Activated CD4-positive, CD25-positive, alpha-beta regulatory T cell (primary cell): ENCODE measurements at places on chromosomes 2 and 18.

GRCh38 chr2:84755096-84755495 is 125.8 kb downstream of the TRABD2A start:
- no peak for DNase-seq

GRCh38 chr2:149442346-149442745 is 112.0 kb downstream of the LYPD6 start:
- DNase-seq = no peak

DNA sequence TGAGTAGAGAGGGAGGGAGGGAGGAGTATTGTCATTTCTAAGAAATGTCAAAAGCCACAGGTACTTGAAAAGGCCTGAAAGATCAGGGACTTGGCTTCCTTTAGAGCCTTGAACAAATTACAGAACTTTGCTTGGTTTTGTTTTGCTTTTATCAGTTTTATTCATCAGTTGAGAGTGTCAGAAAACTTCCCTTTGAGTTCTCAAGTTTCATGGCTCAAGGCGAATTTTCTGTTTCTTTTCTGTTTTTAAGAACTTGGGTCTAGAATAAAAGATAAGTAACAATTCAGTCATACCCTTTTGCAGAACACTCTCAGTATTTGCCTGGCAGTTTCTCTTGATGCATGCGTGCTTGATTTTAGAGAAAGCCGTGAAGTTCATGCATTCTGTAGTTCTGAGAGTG is 531.9 kb downstream of the PARD3B start:
- no peak for DNase-seq

DNA sequence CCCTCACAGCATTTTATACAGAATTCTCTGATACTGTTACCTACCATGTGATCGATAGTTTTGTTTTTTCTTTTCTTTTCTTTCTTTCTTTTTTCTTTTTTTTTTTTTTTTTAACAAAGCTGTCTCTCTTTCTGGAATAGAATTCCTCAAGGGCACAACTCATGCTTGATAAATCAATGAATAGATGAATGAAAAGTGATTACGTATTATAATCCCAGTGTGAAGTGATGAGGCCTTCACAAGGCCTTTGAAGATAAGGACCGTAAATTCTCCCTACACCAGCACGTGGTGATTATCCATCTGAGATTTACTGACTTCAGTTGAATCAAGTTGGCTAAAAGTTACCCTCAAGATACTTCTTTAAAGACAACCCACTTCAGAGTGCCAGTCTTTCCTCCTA is 46.6 kb upstream of the RMDN2 start:
- DNase-seq = no peak

- no peak for DNase-seq
Measured at GRCh38 chr2:40511661-40512213, 59.8 kb upstream of the SLC8A1 start.

DNA sequence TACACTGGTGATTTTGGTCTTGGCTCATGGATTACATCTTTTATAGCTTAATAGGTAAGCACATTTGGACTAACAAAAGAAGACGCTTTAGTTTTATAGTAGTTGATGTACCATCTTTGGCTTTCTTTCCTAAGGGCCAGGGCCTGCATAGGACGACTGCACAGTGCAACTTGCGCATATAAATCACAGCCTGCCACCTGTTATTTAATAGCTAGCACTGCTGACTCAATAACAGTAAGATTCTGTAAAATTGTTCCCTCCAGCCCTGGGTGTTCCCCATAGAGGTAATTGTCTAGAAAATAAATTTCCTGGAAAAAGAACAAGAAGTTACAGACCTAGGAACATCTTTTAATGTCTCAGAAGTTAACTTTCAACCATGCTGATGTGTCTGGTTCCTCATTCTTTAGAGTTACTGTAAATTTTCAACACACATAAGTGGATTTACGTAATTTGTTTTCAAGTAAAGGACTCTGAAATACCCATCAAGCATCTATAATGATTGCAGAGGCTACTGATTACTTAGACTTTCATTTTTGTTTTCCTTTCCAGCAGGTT is 594.2 kb upstream of the NXPH2 start:
- DNase-seq = no peak

GRCh38 chr2:191212119-191212518 is 33.1 kb upstream of the MYO1B start:
- DNase-seq = no peak

- no peak for DNase-seq
Measured at GRCh38 chr2:70716131-70716743, 51.8 kb downstream of the ADD2 start.

- no peak for DNase-seq
Measured at GRCh38 chr2:79723830-79724229, 211.0 kb downstream of the CTNNA2 start.

DNA sequence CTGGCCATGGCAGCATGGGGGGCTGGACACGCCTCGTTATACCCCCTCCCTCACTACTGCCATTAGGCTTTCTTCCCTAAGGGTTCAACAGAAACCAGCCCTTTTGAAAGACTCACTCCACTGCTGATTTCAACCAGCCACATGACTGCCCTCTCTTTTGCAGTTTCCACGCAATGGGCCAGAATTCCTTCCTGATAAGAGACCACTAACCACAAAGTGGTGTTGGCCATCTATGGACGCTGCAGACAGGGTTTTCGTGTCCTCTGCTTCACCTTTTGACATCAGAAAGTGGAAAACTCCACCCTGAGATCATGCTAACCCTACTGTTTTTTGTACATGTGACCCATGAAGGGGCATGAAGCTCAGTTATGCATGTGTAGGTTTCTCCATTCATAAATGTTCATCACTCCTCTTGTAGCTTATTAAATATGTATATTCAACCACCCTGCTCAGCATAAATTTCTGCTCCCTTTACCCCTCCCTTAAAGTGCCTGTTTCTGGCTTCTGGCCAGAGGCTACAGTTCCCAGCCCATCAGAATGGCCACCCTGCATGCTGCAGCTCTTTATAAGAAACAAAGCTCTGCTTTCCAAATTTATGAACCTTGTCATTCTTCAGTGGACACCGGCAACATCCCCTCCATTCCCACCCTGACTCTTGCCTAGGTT is 106.6 kb upstream of the MSH6 start:
- no peak for DNase-seq

DNA sequence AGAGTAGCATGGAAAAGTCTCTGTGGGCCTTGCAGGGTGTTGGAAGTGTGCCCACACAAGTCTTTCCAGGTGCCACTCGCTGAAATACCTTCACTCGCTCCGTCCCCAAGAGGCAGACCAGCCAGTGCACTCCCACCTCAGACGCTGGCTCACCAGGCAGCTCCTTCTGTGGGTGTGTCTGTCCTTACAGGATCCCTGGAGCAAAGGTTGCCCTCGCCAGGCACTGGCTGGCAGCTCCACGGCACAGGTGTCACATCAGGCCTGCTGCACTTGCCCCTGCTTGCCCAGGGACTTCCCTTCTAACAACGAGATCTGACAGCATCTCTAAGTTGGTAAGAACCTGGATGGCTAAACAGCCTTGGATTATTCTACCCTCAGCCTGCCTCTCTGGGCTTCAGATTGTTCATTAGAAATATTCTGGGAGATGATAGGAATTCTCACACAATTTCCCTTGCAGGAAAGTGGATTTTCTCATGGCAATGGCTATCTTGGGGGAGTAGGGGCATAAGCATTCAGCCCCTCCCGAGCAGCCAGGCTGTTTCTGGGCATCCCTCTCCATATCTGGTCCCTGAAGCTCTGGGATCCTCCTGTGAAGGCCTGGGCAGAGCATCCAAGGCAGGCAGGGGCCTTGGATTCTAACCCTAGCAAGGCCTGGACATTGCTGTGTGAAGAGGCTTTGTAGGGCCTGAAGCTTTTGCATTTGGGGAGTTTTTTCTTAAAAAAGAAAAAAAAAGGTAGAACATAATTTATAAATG is 262.1 kb downstream of the MYCN start:
- DNase-seq = no peak

DNA sequence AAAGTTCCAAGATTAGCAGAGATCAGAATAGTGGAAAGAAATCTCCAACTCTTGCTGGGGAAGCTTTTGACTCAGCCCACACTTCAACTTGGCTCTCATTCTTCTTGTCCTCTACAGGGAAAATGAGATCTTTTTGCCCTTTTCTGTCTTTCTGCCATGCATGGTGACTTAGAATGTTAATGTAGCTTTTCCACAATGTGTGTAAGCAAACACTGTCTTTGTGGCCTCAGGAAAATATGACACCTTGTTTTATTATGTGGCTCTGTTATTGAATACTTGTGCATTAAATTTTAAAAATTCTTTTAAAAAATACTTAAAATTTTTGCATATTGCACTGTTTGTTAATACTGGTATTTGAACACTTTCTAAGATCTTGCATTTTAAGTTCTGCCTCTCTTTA is 65.4 kb upstream of the WDR75 start:
- DNase-seq = no peak

DNA sequence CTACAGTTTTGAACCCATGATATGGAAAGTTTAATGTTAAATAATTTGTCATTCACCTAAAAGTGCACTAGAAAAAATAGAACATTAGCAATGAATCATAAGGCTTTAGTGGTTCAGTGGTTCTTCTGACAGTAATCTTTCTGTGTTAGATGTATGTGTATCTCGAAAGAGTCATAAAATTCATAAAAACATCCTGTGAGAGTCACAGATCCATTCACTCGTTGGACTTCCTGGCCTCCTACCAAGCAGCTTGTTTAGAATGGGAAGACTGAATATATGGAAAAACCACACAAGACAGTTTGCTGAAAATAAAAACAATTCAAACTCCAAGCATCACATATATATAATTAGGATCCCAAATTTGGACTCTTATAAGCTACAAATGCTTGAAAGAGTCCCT is 34.8 kb downstream of the ADNP2 start:
- DNase-seq = no peak

DNA sequence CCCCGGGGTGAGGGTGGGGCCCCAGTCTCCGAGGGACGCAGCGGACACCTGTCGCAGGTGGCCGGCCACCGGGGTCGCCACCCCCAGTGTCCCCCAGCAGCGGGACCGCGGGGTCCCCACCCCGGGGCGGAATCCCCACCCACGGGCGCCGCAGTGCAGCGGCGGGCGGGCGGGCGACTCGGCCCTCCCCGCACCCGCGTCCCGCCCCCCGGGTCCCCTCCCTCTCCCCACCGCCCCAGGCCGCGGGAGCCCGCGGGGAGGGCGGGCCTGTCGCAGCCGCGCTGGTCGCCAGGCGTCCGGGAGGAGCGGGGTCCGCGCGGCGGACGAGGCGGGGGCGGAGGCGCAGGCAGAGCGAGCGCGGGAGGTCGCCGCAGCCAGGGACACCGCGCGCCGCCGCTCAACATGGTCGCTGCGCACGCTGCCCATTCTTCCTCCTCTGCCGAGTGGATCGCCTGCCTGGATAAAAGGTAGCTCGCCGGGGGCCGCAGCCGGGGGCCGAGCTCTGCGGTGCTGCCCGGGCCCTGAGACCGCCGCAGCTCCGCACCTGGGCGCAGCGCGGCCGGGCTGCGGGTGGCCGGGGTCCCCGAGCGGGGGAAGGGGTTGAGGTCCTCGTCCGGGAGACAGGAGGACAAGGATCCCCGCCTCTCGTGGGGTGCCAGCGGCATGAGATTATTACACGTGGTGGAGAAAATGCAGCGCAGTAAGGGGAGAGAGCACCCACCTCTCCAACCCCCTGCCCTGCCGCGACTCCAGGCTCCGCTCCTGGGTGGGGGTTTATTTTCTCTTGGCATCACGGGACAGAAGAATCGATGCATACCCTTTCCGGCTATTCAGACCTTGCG is at the start of gene RAPGEF4:
Gene RAPGEF4 (plus strand): TSS at position 264 of the 842 bp plus-strand sequence. CDS start 139 bp downstream, at position 403.
- DNase-seq = no peak

- no peak for DNase-seq
Measured at GRCh38 chr2:191143791-191144190, 7.0 kb downstream of the STAT4 start.

GRCh38 chr2:21787941-21788340 is 664.2 kb downstream of the TDRD15 start:
- no peak for DNase-seq

- DNase-seq = no peak
Measured at GRCh38 chr2:233387225-233387624, 32.9 kb downstream of the DGKD start.

DNA sequence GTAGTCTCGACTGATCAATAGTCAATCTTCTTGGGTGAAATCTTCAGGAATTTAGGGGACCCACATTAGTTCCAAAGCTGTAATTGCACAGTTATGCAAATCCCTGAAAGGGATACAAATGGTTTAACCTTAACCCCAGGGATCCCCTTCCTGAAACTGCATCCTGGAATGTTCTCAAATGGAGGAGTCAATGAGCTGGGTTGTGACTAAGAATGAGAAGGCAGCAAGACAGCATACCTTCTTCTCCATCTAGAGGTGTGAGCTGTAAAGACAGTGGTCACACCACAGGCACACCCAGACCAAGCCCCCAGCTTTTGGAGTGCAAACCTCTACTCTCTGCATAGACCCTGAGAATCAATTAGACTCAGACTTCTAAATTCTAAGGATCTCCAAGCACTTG is 164.7 kb upstream of the MEIS1 start:
- no peak for DNase-seq

GRCh38 chr2:218137514-218137913 is 11.7 kb downstream of the CXCR2 start:
- DNase-seq = no peak

GRCh38 chr2:181958726-181959125 is 26.9 kb upstream of the PPP1R1C start:
- DNase-seq = no peak

- DNase-seq = no peak
Measured at GRCh38 chr18:74532511-74533025, 1.7 kb upstream of the CNDP1 start.

DNA sequence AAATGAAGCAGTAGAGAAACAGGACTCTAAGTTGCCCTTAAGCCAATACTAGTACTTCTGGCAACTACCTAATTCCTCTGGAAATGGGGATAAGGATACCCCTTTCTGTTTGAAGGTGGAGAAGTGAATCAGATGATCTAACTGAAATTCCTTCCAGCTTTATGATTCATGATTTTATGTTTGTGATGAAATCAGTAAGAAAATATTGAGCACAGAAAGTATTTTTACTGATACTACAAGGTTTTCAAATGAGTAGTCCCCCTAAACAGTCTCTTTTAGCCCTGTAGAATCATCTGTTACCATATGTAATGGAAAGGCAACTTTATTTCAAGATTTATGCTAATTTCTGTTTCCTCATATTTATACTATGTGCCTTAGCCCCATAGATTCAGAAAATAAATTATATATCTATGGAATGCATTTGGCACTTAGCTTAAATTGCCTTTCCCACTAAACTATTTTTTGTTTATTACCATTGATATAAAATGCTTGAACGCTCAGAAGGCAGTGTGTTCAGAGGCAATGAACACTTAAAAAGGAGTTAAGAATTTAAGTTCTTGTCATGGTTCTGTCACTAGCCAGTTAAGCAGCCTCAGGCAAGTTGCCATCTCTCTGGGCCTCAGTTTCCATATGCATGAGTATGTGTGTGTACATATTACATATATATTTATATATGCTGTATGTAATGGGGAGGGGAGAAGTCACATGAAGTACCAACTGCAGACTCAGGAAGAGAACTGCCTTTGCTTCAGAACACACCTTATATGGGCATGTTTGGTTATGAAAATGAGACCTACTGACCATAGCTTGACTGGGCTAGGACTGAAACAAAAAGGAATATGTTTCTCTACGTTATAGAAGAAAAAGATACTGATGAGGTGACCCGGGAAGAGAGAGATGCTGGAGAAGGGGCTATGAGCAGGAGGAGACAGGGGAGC is 97.7 kb downstream of the CDC42EP3 start:
- DNase-seq = no peak
